ENCODE measurements at places on chromosomes 5 and 9.

DNA sequence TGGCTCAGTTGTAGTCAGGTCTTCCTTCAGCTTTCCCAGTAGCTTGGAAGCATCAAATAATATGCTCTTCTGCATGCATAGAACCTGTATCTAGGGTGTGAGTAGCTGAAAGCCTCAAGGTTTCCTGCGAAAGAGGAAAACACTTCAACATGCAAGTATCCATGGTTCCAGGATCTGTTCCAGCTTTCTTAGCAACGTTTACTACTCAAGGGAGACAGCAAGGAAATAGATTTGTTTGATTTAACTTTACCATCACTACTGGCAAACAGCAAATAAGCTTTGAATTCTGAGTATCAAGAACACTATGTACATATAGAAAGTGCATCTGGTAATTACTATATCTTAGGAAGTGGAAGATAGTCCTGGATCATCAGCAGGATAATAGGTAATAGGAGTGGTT, 341.0 kb downstream of the PRR16 start:
- no peak for DNase-seq

DNA sequence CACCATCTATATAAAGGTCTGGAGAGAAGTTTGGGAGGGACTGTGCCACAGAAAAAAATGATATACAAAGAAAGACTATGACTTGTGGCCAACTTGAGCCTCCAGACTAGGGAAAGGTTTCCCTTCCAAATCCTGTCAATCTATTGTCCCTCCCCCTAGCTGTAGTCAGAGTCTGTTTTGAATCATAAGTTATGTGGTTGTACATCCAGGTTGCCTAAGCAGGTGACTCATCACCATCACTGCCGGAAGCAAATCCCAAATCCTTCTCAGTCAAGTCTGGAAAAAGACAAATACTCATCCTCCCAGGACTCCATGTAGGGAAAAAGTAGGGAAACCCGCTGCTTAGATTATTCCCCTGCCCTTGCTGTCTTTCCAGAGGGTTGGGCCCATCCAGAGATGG, 235.7 kb downstream of the CDK5RAP2 start:
- DNase-seq: peak; percentile 70

DNA sequence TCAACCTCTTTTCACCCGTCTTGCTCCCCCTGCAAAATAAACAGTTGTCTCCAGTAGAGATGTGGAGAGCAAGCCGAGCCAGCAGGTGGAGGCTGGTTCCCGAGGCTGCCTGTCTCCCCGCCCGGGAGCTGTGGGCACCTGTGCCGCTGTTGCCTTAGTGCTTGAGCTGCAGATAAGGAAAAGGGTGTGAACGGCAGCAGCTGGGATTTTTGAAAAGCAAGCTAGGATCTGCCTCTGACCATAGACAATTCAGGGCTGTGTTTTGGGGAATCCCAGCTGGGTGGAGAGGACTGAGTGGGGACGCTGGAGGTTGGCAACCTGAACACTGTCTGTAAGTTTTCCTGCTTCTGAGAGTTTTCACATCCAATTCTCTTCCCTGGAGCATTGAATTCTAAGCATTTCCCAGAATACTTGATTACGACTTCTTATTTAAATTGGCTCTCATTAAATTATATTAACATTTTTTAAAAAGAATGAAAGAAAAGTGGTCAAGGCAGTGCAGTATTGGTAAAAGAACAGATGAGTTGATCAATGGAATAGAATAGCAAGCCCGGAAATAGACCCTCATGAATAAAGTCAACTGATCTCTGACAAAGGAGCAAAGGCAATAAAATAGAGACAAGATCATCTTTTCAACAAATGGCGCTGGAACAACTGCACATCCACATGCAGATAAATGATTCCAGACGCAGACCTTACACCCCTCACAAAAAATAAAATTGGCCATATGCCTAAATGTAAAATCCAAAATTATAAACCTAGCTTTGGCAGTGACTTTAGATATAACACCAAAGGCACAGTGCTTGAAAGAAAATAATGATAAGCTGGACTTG, 9.7 kb downstream of the WNK2 start:
- DNase-seq: no peak

DNA sequence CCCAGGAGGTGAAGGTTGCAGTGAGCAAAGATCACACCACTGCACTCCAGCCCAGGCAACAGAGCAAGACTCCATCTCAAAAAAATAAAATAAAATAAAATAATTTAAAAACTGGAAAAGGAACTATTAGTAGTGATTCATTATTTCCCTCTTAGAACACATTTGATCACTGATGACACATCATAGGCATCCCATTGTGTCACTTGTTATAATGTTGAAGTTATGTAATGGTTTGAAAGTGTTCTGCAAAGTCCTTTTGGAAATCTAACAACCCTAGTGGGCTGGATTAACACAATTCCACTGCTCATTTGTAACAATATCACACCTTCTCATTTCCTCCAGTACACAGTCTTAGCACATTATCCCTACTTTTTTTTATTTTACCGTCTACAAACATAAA, 81.8 kb upstream of the LMNB1 start:
- no peak for DNase-seq

DNA sequence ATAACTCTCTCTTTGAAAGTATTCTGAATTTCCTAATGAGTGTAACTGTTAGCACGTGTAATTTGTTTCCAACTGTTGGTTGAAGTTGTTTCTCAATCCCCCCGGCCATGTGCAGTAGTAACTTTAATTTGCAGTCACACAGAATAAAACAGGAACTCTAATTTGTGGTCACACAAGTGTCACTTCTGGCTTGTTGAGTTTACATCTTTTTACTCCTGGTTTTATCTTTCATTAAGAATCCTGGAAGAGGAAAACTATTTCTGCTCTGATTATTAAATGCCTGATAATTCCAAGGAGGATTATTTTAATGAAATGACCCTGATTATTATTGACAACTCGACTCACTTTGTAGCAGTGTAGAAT, 1.2 kb downstream of the SCAMP1 start:
- no peak for DNase-seq

DNA sequence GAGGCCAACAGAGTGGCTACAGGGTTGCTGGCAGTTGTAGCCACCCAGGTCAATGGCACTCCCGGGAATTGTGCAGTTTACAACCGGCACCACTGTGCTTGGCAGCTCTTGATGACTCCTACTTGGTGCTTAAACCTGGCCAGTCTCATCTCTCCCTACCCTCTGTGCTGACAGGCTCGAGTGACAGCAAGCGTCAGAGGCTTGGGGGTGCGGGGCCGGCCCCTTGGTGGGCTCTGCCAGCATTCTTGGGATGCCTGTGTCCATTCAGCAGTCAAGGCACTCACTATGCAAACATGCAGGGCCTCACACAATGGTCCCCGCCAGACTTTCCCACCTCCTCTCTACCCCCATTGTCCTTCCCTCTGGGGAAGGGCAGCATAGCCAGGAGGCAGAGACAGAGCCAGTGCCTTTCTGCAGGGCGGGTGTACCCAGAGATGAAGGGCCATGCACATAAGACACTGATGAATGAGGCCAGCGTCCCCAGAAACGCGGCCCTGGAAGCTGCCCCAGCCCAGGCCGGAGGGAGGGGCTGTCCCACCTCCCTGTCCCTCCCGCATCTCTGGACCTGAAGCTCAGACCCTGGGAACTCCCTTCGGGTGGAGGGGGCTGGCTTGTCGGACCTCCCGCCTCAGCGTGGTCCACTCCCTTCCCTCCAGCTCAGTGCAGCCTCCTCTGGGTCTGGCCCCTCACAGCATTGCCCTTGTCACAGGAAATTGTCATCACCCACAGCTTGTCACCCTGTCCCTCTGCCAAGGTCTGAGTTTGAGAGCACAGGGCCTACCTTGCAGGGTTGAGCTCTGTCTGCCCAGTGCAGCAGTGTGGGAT, 26.4 kb upstream of the NOTCH1 start:
- DNase-seq: peak; percentile 53

- peak; percentile 49 for DNase-seq
These were observed 158.1 kb upstream of the VCAN start for GRCh38 chr5:83313436-83313835.

DNA sequence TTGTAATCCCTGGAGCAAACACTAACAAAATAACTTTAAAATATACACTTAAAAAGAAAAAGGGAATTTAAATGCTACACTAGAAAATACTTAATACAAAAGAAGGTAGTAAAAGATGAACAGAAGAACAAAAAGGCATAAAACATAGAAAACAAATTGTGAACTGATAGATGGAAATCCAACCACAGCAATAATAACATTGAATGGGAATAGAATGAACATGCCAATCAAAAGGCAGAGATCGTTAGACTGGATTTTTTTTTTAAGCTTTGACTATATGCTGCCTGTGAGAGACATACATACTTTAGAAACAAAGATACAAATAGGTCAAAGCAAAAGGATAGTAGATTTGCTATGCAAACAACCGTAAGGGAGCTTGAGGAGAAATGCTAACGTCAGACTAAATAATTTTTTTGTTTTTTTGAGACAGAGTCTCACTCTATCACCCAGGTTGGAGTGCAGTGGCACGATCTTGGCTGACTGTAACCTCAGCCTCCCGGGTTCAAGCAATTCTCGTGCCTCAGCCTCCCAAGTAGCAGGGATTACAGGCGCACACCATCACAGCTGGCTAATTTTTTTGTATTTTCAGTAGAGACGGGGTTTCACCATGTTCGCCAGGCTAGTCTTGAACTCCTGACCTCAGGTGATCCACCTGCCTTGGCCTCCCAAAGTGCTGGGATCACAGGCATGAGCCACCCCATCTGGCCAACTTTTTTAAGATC, 6.5 kb downstream of the ABO start:
- no peak for DNase-seq

All from fibroblast of skin of left quadriceps (primary cell).